ENCODE measurements at places on chromosomes 6 and 20.

- DNase-seq, result peak; percentile 45
Measured at GRCh38 chr6:56475736-56476457, 166.8 kb downstream of the DST start.

DNA sequence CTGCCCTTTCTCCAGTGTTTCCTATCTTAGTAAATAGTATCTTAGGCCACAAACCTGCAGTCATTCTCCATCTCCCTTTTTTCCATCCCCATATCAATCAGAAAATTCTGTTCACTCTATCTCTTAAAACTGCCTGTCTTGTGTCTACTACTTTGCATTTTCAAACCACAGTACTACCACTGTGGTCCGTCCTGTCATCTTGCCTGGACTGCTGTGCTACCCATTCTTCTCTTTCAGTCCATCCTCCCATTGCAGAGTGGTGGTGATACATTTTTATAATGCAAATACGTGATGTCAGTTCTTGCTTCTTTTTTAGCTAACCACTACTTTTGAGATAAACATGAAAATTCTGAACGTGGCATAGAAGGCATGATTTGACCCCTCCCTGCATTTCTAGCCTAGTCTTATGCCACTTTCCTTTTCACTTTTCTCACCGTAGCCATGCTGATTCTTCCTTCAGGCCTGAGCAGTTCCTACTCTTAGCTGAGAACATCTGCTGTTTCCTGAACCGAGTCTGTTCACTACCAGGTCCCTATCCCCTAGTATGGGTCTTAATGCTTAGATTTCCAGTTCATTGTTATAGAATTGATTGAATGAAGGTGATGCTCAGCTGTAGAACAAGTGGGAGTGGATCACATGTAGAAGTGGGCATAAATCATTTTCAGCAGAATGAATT lies 13.8 kb downstream of the TBPL1 start:
- no peak for DNase-seq

- DNase-seq, result peak; percentile 97
Measured at GRCh38 chr20:2137552-2138201, 36.0 kb downstream of the STK35 start.

DNA sequence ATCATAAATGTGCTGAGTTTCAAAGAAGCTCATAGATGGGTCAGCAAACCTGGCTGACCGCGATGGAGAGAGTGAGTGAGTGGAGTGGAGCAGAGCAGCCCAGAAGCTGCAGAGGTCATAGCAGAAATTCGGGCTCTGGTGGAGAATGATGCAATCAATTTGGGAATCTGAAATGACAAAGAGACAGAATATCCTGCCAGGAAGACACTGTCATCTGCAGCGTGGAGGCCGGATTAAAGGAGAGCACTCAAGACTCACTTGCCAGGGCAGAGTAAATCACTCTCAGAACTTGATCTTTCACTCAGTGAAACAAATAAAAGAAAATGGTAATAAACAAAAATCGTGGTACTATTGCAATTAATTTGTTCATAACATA lies 109.6 kb upstream of the RREB1 start:
- peak; percentile 20 for DNase-seq
